GM04503 (cell line): ENCODE measurements at places on chromosomes 13 and 19.

- no peak for DNase-seq
Measured at GRCh38 chr13:113546571-113547237, 37.8 kb upstream of the TFDP1 start.

- DNase-seq = no peak
Measured at GRCh38 chr19:12782424-12783290, 7.3 kb upstream of the HOOK2 start.

GRCh38 chr13:77479326-77479725, 56.2 kb upstream of the SCEL start:
- DNase-seq = no peak

- DNase-seq = peak; percentile 83
Measured at GRCh38 chr13:110233181-110233950, 73.6 kb downstream of the COL4A1 start.

- no peak for DNase-seq
Measured at GRCh38 chr13:110538632-110539031, 22.9 kb downstream of the RAB20 start.

GRCh38 chr19:45126654-45127053, 33.7 kb downstream of the PPP1R37 start:
- no peak for DNase-seq

GRCh38 chr13:45519493-45519892, 54.8 kb downstream of the COG3 start:
- no peak for DNase-seq

- DNase-seq = no peak
Measured at GRCh38 chr19:19578252-19578651, 40.2 kb downstream of the CILP2 start.

GRCh38 chr19:18282021-18282787, 782 bp upstream of the JUND start:
- DNase-seq = no peak

DNA sequence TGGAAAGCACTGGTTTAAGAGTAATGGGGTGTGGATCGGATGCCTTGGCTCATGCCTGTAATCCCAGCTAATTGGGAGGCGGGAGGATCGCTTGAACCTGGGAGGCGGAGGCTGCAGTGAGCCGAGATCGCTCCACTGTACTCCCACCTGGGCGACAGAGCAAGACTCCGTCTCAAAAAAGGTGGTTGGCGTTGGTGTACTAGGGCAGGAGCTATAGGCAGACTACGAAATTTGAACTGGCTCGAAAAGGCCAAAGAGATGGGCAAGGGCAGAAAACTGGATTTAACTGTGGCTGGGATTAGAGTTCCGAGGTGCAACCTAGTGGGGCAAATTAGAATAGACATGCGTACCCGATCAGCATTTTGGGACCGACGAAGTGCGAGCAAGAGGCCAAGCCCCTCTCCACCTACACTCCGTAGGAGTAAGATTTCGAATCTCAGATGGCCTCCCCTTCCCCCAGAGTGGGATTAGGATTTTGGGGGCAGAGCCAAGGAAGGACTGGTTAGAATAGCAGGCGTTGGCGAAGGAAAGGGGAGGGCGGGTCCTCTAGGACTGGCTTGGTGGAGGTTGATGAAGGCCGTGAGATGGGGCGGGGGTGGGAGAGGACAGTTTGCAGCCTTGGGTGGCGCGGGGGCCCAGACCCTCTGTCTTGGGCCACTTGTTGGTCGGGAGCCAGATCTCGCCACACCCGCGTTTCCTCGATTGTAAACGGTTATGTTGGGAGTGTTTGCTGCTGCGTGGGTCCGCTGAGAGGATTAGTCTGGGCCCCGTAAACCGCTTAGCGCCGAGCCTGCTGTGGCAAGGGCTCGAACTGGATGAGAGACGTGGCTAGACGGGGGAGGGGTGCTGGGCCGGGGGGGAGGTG, 2.0 kb upstream of the INAFM1 start:
- no peak for DNase-seq

- DNase-seq = no peak
Measured at GRCh38 chr13:47594833-47595232, 406.2 kb downstream of the SUCLA2 start.

GRCh38 chr13:82833923-82834322, 1048.4 kb downstream of the SLITRK1 start:
- no peak for DNase-seq

DNA sequence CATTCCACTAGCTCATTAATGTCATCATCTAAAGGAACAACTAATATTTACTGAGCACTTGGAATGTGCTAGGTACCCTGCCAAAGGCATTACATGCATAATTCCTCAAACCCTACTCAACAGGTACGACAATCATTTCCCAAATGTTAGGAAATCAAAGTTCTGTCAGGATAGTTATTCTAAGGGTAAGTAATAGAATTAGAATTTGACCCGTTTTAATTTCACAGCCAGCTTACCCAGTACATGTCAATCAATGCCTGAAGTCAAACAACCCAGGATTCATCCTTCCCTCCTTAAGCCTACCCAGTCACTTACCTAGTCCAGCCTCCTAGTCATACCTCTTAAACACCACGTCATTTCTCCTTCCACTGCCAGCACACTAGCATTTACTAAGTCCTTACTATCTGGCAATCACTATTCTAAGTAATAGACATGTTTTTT, 2.4 kb downstream of the LNX2 start:
- no peak for DNase-seq

- DNase-seq = no peak
Measured at GRCh38 chr19:35812220-35813042, at the start of gene PRODH2. Gene PRODH2 (minus strand): TSS chr19:35812845. CDS start chr19:35812805, 40 bp downstream.

DNA sequence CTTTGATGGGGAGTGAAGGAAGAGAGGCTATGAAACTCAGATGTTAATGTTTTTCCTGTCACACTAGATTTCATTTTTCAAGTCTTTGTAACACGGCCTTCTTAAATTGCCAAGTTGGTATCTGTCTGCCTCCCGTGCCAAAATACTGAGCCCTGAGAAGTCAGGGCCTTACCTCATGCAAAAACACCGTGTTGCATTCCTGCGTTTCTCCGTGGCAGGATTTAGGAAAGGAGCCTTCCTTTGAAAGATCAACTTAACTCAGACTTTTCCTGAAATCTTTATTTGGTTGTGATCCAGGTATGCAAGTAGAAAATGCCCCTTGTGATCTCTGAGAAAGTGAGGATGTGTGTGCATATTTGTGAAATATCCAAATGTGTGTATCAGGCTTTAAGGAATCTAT, 1291.0 kb upstream of the SLC10A2 start:
- DNase-seq = no peak

DNA sequence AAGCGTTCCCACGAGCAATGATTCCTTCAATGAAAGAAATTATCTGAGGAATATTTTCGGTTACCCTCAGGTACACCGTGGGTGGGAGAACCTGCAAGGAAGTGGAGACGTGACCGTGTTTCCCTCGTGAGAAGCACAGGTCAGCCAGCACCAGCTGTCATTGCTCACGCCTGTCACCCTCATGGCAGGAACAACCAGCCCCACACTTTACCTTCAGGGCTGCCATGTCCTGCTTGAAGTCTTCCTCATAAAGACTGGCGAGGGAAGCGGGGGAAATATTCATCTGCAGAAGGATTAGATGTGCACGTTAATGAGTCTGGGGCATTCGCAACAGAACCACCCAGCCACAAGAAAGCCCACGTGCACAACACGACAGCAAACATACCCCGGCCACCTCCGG, 18.2 kb downstream of the CARS2 start:
- DNase-seq = no peak

DNA sequence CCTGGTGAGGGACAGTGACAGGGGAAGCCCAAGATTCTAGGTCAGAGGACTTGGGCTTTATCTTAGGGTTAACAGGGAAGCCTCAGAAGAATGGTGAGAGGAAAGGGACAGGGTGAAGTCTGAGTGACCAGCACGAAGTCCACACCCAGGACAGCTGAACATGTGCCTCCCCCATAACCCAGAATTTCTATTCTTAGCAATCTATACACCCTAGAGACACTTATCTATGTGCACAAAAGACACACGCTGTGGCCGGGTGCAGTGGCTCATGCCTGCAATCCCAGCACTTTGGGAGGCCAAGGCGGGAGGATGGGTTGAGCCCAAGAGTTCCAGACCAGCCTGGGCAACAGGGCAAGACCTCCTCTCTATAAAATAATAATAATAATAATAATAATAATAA, 11.1 kb upstream of the OLFM2 start:
- DNase-seq = no peak

DNA sequence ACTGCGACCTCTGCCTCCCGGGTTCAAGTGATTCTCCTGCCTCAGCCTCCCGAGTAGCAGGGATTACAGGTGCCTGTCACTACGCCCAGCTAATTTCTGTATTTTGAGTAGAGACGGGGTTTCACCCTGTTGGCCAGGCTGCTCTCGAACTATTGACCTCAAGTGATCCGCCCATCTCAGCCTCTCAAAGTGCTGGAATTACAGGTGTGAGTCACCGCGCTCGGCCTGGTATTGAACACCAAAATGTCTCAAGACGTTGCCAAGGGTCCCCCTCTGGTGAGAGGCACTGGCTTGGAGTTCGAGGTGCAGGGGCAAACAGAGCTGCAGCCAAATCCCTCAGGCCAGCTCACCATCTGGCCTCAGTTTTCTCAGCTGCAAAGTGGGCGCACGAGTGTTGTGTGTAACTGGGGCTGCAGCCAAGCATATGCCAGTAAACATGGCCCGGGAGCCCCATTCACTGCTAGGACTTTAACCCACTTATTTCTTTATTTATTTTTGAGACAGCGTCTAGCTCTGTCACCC, 8.0 kb downstream of the TJP3 start:
- no peak for DNase-seq

DNA sequence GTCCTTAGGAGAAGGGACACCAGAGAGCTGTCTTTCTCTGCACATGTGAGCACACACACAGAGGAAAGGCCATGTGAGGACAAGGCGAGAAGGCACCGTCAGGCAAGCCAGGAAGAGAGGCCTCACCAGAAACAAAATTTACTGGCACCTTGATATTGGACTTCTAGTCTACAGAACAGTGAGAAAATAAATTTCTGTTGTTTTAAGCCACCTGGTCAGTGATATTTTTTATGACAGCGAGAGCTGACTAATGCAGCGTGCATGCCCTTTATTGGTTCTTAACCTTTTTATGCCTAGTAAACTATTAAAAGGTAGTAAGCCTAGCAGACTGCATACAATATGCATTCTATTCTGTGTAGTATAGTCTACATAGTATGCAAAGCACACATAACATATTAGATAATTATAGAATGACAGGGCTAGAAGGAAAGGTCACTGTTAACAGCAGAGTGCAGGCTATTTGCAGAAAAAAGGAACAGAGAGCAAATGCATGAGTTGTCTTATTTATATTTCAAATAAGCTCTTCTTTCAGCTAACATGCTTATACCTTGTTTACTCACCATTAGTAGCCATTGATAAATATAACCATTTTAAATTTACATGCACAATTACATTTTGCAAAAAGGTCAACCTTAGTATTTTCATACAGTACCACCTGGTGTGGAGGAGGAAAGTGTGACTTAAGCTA, 25.2 kb upstream of the KATNAL1 start:
- no peak for DNase-seq

DNA sequence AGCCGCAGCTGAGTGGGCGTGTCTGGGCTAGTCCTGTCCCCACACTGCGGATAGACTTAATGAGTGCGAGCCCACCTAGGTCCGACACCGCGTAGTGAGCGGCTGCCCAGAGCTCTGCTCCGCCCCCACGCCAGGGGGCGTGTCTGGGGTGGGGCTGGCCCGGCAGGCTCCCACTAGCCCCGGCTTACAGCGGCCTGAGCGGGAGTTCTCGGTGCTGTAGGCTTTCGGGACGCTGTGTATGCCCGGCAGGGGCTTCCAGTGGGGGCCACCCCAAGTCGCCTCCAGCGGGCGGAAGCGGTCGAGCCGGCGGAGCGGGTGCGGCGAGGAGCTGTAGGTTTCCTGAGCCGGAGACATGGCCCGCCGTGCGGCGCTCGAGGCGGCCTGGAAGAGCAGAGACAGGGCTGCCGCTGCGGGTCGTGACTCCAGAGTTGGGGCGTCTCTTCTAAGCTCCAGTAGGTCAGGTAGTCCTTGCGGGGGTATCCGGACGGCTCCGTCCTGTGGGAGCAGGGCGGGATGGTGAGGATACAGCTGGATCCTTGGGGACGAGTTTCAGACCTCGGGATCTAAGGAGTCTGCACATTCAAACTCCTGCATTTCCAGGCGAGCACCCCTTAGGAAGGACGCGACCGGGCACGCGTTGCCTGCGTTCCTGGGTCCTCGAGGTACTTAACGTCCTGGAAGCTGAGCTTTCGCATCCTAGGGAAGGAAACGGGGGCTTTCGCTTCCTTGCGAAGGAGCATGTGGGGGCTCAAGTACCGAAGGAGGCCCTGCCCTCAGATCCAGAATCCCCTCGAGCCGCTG, 1.2 kb downstream of the CGB7 start:
- DNase-seq = no peak

- no peak for DNase-seq
Measured at GRCh38 chr13:78606471-78607408, 3.4 kb upstream of the POU4F1 start.

GRCh38 chr19:41321600-41322270, 11.8 kb downstream of the CCDC97 start:
- DNase-seq = no peak

- DNase-seq = no peak
Measured at GRCh38 chr13:109737606-109738005, 48.8 kb downstream of the IRS2 start.

- no peak for DNase-seq
Measured at GRCh38 chr19:15986701-15987100, 37.9 kb downstream of the OR10H4 start.

DNA sequence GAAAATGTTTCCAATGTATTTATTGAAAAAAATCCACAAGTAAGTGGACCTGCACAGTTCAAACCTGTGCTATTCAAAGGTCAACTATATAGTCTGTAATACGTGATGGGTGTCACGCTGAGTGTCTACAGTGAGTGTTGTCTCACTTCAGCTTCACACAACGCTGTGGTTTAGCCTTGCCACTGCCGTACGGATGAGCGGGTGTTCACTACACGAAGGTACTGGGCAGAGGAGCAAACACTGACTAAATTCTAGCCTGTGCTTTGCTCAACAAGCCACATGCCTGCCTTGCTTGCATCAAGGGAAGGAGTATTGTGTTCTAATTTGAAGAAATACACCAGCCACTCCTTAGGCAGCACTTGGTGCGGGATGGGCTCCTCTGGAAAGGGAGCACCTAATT, 3.4 kb upstream of the FFAR3 start:
- DNase-seq = no peak

DNA sequence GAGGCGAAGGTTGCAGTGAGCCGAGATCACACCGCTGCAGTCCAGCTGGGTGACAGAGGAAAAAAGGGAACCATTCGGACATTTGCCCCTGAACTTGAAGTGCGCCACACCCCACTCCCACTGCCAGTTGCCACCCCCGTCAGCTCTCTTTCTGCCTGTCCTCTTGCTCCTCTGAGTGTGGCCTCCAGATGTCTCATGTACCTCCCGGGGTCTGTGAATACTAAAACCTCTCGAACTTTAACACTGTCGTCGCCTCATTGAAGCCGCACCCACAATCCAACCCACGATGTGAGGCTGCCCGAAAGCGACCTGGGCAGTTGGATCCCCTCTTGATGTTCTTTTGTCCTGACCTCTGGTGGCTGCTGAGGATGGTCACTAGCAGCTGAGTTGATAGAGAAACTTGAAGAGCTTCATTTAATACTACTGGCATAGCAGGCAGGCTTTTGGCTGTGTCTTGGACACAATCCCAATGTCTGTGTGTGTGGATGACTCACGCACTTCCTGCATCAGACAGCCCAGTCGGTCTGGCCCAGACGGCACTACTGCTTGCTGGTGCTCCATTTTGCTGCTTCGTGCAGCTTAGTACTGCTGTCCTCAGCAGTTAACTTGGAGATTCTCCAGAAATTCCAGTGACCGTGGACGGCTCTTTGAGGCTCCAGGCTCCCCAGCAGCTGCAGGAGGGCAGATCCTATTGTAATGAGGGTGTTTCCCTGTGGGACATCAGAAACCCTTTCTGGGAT, 4.2 kb downstream of the FPR3 start:
- peak; percentile 91 for DNase-seq

GRCh38 chr19:677201-677600, 1.0 kb downstream of the FSTL3 start:
- DNase-seq = no peak
